ENCODE measurements at places on chromosomes 16 and 17.
A peak's percentile ranks its signal among the peaks of the same experiment; 100 is the strongest.

- DNase-seq: no peak
Observed at GRCh38 chr17:8747742-8748141, 3.1 kb upstream of the CCDC42 start.

- DNase-seq: no peak
Observed at GRCh38 chr17:50774225-50774803, 7.0 kb upstream of the ANKRD40CL start.

- no peak for DNase-seq
Observed at GRCh38 chr17:57861790-57862693, 12.2 kb upstream of the MRPS23 start.

GRCh38 chr16:1375298-1375640, 23.5 kb downstream of the GNPTG start:
- DNase-seq: no peak

- DNase-seq: no peak
Observed at GRCh38 chr17:7843257-7843535, 9.2 kb downstream of the KDM6B start.

DNA sequence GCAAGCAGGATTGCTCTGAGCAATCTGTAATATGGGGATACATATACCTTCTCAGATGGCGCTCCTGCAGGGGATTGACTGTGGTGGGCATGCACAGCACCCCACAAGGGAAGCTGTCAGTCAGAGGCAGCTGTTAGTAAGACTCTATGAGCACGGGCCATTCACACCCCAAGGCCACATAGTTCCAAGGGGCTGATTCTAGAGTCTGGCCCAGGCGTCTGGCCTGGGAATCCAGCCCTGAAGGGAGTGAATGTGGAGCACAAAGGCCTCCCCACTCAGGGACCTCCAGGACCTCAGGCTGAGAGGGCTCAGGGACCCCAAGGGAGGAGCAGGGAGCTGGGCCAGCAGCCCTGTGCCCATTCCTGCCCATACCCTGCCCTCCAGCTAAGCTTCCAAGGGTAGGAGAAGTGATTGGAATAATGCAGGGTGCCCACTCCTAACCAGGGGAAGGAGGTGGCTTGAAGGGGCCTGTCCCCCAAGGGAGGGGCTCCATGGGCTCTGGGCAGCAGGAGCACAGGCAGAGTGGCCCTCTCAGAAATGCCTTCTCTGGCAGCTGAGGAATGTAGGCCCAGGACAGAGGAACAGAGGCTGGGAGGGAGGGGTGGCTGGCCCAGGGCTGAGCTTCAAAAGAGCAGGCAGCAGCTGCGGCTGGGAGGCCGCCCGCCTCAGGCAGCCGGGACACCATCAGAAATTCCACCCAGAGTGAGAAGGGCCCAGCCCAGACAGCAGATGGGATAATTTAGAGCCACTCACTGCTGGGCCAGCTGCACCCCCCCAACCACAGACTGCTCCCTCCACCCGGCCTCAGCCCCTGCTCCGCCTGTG, 48.9 kb upstream of the MRPS23 start:
- peak; percentile 27 for DNase-seq

DNA sequence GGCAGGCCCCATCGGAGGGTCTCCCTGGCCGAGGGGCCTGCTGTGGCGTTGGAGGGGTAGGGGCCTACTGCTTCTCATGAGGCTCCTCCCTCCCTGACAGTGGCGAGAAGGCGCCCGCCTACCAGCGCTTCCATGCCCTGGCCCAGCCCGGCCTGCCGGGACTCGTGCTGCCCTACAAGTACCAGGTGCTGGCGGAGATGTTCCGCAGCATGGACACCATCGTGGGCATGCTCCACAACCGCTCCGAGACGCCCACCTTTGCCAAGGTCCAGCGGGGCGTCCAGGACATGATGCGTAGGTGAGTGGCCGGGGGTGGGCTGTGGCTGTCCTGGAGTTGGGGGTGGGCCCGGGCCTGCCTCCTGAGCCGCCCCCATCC, 1.7 kb downstream of the CDT1 start:
- peak; percentile 29 for DNase-seq

- DNase-seq: no peak
Observed at GRCh38 chr16:62596125-62596524, 559.9 kb upstream of the CDH8 start.

DNA sequence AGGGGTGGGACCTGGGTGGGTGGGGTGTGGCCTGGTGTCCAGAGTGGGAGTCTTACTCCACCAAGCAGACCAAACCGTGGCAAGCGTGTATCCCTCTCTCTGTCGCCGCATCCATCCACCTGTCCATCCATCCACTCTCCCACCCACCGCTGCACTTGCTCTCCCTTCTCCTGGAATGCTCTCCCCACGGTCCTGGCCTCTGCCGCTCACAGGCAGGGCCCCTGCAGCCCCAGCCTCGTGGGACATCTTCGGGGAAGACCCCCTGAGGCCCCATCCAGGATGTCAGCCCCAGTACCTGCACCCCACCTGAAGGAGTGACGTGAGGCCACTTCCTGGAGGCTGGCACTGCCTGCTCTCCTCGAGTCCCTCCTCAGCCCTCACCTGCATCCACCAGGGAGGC, 189.5 kb upstream of the GSE1 start:
- no peak for DNase-seq

DNA sequence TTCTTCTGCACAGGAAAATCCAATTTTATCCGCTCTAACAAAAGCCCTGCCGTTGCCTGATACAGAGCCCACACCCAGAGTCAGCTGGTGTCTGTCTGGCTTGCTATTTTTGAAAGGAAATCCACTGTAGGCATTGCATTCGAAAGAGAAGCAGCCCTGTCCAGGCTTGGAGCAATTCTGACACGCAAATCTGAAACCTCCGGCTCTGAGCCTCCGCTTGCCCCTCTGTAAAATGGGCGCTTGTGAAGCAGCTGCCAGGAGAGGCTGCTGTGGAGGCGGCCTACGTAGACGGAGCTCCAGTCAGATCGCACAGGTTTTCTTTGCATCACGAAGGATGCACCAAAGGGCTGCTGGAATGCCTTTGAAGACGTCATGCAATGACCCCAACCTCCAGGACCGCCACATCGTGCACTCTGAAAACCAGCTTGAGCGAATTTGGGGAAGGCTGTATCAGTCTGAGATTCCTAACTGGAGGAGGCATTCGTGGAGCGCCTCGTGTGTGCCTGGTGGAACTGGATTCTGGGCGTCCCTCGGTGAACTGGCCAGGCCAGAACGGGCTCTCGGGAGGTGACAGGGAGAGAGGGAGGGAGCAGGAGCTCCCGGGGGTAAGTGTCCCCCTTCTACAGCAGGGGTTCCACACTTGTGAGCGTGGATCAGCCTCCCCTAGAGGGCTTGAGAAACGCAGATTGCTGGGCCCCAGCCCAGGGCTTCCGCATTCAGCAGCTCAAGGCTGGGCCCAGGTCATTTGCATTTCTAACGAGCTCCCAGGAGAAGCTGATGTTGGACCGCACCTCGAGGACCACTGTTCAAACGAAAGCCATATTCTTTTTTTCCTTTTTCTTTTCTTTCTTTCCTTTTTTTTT, 215.5 kb downstream of the MRTFB start:
- DNase-seq: no peak

GRCh38 chr16:22373662-22374310, 633 bp downstream of the CDR2 start:
- peak; percentile 52 for DNase-seq

DNA sequence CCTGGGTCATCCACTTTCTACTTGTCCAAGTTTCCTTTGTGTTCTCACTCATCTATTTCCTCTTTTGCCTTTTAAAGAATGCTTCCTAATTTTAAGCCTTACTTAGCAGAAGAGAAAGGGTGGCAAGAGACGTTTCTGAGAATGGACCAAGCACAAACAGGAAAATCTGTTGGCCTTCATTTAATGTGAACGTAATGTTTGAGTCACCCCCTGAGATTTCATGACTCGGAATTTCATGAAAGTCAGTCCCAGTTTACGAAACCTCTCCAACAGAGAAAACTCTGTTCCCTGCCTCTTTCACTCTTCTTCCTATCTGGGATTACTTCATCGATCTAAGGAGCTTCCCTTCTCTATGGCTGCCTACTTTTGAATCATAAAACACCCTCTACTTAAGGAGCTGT, at the start of gene CD300E:
TSS of gene CD300E (minus strand) at position 46 of the 401 bp plus-strand sequence. CDS start 117 bp downstream, outside the sequence.
- no peak for DNase-seq

GRCh38 chr16:56111100-56111499, 80.2 kb upstream of the GNAO1 start:
- DNase-seq: no peak

GRCh38 chr16:72187551-72187950, 15.6 kb upstream of the PMFBP1 start:
- DNase-seq: no peak

DNA sequence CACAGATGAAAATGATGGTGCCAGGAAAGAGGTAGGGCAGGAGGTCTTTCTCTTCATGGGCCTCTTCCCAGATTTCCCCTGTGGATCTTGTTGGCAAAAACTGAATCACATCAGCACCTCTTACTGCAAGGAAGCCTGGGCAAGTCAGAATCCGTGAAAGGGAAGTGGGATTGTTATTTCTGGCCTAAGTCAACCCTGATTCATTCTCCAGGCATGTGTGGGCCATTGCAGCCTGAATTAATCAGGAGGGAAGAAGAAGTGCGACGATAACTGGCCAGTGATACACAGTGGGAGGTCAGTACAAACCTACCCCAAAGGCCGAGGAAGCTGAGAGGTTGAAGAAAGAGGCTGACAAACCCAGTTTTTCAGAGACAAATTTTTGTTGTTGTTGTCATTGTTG, 17.9 kb upstream of the NSMCE1 start:
- no peak for DNase-seq

- DNase-seq: no peak
Observed at GRCh38 chr17:63356337-63356757, 89.8 kb downstream of the CYB561 start.
